ENCODE measurements at places on chromosomes 2 and 18.

GRCh38 chr2:8432706-8433336 is 249.0 kb upstream of the ID2 start:
- no peak for DNase-seq

DNA sequence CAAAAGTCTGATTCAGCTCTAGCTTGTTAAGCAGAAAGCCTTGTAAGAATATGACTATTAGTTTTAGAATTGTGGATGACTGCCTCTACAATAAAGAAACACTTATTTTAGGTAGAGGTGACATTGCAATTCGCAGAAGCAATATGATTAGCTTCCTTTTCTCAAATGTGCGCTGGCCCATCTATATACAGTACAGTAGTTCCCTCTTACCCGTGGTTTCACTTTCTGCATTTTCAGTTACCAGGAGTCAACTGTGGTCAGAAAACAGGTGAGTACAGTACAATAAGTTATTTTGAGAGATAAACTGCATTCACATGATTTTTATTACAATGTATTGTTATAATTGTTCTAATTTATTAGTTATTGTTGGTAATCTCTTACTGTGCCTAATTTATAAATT is 405.1 kb downstream of the GPD2 start:
- no peak for DNase-seq

DNA sequence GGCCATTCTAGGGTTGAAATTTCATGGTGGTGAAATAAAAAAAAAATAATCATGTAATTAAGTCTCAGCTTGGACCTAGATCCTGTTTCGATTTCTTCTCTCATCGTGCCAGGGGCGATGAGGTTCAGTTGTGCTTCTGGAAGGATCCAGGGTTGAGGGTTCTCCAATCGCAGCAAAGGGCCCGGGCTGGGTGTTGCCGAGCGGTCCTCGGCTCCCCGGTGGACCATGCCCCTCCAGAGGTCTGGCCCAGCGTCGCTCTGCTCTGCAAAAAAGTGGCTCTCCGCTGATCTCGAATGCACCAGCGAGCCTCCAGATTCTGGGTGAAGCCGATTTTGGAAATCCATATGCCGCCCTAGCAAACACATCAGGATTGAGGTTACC is 39.0 kb downstream of the EN1 start:
- DNase-seq = no peak

GRCh38 chr2:36444216-36444936 is 88.8 kb downstream of the CRIM1 start:
- no peak for DNase-seq

Measured in stimulated activated CD4-positive, alpha-beta T cell treated with anti-CD3 and anti-CD28 coated beads, Interleukin-4, amount 100 ng/mL, for 1 hour (primary cell).